Stimulated activated CD8-positive, alpha-beta memory T cell treated with anti-CD3 and anti-CD28 coated beads, Interleukin-15, amount 100 ng/mL, for 4 hours (primary cell): ENCODE measurements at places on chromosomes 4 and X.

DNA sequence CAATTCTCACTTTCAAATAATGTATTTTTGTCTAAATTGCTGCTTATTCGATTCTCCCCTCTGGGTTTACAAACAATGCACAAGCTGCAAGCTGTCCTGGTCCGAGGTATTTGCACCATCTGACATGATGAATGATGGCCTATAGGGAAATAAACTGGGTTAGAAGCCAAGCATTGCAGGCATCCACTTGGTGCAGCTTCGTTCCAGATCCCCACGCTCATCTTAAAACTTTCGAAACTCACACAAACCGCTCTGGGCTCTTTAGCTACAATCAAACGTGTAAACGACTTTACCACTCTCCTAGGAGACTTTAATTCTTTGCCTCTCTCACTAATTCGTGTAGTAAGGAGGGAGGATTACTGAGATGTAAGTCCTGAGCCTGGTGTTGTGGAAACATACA lies 19.0 kb downstream of the PHKA2 start:
- no peak for DNase-seq

DNA sequence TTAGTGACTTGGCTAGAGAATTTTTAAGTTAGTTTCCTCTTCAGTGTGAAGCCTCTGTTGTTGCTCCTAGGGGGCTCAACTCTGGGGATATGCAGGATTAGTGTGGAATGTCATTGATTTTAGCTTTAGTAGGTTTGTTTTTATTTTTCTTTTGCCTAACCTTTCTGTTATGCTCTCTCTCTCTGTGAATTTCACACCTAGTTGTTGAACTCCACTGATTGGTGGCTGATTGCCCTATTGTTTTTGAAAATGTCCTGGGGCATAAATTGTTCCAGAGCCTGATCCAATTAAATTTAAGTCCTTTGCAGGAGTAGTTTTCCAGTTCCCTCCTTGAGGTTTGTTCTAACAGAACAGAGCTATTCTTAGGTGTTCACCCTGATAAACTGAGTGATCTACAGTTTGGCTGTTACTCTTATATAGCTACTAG lies 393.3 kb upstream of the CTSO start:
- DNase-seq = no peak

DNA sequence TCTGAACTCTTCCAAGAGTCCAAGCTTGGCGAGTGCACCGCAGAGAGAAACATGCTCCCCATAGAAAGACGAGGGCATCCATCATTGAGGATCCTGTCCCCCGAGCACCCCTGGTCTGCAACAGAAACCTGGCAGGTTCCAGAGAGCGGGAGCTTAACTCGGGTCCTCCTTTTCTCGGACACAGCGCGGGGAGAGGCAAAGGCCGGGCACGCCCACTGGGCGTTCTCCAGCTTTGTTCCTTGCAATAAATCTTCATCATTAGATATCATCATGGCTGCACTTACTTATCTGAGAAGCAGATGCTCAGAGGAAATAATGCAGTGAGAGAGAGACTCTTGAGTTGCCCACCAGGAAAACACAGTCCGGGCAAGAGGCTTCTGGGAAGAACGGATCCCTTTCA lies 90.1 kb upstream of the PSAPL1 start:
- DNase-seq = no peak

GRCh38 chr4:183202523-183202922 lies 103.5 kb downstream of the WWC2 start:
- no peak for DNase-seq

DNA sequence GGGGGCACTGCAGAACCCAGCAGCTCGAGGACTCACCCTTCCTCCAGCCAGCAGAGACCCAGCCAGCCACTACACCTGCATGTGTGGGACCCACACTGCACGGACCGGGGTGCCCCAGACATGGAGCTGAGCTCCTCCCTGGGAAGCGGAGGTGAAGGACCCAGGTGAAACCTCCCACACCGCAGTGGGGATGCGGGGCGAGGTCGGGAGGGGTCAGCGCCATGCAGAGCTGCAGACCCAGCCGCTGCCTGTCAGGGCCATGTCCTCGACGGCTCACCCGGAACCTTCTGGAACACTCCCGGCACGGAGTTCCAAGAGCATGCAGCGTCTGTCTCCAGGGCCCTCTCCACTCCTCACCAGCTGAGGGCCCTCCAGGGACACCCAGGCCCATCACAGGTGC lies 42.6 kb downstream of the GAK start:
- DNase-seq = no peak

- DNase-seq = no peak
These were observed 254.3 kb downstream of the PACRGL start for GRCh38 chr4:20954541-20954940.

DNA sequence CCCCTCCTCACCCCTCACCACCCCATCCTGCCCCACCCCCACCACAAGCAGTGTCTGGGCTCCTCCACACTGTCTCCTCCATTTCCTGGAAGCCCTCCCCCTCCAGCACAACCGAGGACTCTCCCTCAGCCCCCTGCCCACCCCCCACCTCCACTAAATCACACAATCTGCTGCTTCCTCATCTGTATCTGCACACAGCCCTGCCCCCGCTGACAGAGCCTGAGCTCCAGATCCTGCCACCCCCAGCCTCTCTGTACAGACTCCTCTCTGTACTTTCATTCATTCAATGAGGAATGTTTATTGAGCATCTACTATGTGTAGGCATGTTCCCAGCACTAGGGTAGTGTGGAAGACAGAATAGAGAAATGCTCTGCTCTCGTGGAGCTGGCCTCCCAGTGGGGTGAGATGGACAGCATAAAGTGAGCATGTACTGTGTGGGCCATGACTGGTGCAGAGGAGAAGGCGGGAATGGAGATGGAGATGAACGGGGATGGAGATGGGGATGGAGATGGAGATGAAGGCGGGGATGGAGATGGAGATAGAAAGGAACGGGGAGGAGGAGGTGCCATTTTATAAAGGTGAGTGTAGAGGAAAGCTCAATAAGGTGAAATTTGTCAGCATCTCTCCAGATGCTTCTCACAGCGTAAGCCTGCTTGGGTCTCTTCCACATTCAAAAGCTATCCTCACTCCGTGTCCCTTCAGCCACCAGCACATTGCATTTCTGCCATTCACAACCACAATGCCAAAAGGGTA lies 2.5 kb upstream of the PPP2R2C start:
- DNase-seq = no peak

DNA sequence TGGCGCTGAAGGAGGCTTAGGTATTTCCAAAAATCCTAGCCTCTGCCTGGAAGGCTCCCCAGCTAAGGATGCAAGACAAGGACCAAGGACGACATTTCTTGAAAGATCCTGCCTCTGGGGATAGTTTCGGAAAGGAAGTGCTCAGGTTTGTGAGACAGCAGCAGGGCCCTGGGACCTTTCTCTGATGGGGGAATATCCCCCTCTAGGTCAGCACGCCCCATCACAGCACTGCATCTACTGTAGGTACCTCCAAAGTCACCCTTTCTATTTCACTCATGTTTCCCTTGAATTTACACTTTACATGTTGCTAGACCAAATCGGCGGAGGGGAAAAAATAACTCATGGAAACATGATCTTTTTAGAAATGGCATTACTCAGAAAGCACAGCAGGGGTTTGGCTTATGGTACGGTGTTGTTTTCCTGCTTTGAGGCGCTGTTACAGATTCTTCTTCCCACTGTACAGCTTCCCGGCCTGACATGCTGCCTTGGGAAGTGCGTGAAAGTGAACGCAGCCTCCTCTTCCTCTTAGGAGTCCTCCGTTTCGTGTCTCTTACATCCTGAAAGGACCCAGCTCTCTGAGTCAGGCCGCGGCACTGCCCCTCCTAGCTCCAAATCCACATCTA lies 77.2 kb upstream of the DHRSX start:
- DNase-seq = no peak

DNA sequence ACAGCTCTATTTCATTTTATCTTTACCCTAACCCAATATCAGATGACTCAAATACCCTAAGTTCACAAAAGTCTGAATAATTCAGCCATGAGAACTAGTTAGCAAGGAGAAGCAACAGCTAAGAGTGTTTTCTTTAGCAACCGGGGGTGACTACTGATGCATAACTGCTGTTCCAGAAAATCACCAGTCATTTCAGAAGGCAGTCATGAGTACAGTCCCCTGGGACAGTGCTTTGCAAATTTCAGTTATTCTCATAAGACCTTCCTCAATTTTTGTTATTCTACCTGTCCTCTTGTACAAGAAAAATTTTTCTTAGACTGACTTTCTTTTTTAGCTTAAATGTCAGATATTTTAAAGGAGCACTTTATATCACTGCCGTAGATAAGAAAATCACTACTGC lies 16.4 kb downstream of the BANK1 start:
- DNase-seq = no peak

DNA sequence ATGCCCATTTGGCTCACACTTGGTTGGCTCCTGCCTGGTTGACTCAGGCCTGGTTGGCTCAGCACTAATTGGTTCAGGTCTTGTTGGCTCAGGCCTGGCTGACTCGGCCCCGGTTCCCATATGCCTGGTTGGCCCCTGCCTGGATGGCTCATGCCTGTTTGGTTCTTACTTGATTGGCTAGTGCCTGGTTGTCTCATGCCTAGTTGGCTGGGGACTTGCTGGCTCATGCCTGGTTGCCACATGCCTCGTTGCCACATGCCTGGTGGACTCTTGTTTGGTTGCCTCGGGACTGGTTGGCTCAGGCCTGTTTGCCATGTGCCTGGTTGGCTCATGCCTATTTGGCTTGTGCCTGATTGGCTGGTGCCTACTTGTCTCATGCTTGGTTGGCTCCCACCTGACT lies 103.7 kb downstream of the APOOL start:
- DNase-seq = no peak

DNA sequence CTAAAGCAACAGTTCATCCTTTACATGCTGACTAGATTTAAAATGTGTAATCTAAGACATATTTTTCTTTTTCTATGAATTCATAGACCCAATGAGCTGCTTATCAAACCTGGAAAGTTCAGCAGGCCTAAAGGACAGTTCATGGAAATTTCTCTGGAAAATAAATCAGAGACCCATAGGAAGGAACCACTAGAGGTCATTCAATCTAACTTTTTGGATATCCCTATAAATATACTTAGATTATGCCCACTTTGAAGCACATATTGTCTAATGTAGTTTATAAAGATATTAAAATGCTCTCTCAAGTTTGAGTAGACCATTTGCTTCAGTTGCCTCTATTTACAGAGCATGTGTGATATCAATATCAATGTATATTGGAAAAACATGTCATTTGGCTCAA lies 473.0 kb downstream of the FAT4 start:
- DNase-seq = no peak

GRCh38 chr4:150012851-150013360 lies 65.3 kb upstream of the DCLK2 start:
- no peak for DNase-seq

DNA sequence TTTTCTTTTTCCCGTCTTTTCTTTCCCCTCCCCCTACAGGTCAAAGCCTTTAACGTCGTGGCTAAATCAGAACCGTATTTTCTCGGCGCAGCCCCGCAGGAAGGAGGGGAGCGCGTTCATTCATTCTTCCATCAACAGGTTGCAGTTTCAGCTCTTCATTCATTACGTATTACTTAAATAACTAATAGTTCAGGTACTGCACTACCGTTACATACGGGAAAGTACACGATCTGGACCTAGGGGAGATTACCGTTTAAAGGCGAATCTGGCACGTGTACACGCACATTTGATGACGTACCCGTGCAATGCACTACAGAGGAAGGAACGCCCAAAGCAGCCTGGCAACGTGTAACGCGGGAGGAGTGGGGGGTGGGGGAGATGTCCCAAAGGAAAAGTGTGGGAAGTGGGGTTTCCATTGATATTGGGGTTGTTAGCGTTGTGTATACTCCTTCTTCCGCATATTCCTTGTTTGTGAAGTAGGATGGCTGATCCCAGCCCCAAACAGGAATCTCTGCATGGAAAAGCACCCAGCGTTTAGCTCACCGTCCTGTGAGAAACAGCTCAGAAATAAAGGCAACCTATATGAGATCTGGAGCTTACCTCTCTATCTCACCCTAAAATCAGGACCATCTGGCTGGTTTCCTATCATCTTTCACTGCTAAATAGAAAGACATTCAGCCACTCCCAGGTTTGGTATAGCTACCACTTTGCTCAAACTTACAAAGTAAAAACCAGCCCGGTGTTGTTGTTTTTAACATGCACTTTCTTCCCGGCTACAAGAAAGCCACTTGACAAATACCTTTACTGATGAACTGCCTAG lies 585 bp upstream of the SEC24D start:
- peak; percentile 1 for DNase-seq

DNA sequence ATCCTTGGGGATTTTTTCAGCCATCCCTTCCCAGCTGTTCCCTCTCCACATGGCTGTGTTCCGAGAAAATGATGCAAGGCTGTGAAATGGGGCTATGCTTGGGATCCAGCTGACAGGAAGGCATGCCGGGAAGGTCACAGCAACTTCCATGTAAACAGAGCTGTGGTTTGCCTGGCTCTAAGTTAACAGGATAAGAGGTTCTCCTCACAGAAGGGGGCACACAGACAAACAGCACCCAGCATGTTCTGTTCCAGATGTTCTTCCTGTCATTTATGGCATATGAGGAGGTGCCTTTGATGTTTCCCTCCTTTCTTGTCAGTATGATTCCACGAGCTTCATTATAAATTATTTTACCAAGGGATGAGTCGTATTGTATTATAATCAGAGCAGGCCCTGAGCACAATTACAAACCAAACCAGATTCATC lies 220.7 kb downstream of the ANTXR2 start:
- no peak for DNase-seq

GRCh38 chrX:137930533-137930932 lies 364.6 kb downstream of the ZIC3 start:
- no peak for DNase-seq

DNA sequence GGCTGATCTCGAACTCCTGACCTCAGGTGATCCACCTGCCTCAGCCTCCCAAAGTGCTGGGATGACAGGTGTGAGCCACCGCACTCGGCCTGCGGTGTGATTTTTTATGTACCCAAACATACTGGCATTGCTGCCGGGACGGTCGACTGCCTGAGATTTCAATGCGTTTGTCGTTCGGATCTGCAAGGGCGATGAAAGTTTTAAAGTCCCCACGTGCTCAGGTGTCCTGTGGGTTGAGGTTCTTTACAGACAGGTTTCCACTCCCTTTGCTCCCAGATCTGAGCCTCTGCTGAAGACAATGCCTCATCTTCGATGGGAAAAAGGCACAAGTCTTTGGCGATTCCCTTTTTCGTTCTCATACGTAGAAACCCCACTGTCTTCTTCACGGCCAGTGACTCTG lies 78.1 kb upstream of the SHOX start:
- no peak for DNase-seq

- DNase-seq = no peak
These were observed 519.2 kb downstream of the PCDH10 start for GRCh38 chr4:133668061-133668851.

DNA sequence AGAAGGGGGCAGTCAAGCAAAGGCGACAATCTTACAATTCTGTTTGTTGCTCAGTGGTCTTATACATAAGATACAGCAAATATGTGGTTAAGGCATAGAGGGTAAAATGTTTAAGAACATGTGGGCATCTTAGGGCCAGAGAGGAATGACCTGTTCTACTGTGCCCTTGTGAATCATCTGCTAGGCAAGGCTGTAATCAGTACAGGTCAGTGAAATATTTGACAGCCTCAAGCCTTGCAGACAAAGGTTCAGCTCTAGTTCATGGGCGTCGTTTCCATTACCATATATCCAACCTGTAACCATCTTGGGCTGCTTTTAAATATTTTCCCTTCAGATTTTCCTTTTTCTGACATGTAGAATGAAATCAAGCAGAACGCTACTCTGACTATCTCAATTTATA lies 37.3 kb downstream of the AGA start:
- DNase-seq = no peak

- no peak for DNase-seq
These were observed 5.1 kb upstream of the MTHFD2L start for GRCh38 chr4:74152836-74153235.
